ENCODE measurements at places on chromosomes 11 and 22. TPM values are rescaled to one million over a fixed set of nuclear protein-coding genes. Genes with fewer than 3 reads are reported as not detected.

DNA sequence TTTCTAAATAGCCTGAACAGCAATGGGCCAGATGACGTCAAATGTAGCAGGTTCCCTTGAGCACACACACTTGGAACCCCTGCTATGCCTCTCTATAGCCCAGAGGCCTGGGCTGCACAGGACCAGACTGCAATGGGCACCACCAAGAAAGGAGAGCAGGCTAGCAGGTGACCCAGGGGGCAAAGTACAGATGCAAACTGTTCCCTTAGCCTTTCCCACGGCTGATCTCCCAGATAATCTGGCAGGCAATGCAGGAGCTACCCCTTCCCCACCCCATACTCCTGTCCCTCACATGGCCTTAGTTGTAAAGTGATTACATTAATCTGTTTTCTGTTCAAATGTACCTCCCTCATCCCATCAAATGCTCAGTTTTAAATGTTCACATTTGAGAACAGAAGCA is 41.3 kb downstream of the SMCO4 start:
- no peak for ATAC-seq

GRCh38 chr11:83061883-83062282 is 9.8 kb downstream of the RAB30 start:
- no peak for ATAC-seq

The OR52E8 gene
- total RNA-seq, result not detected

The OR52A1 gene
- not detected for total RNA-seq

- no peak for ATAC-seq
Measured at GRCh38 chr11:69293819-69294505, at the start of gene MYEOV. Gene MYEOV, plus strand, starts transcription at chr11:69294155. Its CDS starts 1,200 bp downstream, at chr11:69295355.
